ENCODE measurements at places on chromosomes 7 and 10.

DNA sequence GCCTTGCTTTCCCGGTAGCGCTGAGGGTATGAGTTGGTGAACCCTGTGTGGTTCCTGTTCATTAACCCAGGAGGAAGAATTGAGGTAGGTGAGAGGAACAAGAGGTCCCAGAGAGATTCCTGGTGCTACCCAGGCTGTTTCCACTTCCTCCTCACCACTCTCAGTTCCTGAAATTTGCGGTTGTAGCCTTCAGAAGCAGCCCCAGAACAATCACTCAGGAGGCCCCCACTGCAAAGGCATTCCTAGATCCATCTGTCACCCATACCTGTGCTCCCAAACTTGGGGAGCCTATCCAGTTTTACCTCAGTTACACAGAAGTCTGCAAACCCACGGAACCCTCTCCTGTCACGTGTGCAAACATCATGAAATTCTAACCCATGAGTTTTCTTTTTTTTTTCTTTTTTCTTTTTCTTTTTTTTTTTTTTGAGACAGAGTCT lies 9.0 kb upstream of the PIP4K2A start:
- ATAC-seq: no peak

- ATAC-seq: peak; percentile 90
Observed at GRCh38 chr10:50396491-50397311, 145.4 kb upstream of the ASAH2 start.

- ATAC-seq: no peak
Observed at GRCh38 chr10:70673929-70674559, 1.7 kb downstream of the ADAMTS14 start.

DNA sequence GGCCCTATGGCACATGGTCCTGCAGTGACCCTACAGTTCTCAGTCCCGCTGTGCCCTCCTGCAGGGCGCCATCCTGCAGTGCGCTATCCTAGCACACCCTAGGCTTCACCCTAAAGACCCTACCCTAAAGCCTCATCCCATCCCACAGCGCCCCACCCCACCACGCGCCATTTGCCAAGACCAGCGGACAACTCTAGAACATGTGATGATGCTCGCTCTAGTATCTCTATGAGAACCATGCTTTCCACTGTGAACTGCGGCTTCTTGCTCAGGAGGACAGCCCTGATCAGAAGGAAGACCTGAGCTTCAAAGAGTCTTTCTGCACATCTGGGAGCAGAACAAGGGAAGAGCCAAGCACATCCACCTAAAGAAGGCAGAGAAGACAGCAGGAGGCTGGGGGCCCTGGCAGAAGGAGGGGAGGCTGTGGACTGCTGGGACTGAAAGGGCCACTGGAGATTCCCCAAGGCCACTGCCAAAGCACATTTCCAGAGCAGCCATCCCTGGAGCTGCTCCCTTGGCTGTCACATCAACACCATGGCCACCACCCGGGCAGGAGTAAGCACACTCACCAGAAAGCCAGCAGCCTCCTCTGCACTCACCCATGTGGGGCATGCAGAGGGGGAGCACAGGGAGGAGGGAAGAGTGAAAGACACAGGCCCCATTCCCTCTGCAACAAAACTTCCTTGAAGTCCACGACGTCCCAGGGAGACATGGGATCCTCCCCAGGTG lies 134.1 kb downstream of the TNS3 start:
- no peak for ATAC-seq

DNA sequence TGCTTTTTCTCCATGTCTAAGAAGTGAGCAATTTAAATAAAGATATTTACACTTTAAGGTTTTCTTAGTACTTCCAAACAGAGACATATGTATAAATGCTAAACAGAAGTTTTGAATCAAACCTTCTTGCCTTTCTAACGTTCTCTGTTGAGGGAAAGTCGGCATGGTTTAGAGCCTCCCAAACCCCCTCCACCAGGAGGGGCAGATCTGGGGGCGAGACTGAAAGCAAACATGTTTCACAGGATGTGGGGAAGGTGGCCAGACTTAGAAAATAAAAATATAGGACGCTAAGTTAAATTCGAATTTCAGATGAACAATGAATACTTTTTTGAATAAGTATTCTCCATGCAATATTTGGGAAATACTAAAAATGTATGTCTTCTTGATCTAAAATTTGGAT lies 208.3 kb upstream of the SHH start:
- ATAC-seq: no peak

DNA sequence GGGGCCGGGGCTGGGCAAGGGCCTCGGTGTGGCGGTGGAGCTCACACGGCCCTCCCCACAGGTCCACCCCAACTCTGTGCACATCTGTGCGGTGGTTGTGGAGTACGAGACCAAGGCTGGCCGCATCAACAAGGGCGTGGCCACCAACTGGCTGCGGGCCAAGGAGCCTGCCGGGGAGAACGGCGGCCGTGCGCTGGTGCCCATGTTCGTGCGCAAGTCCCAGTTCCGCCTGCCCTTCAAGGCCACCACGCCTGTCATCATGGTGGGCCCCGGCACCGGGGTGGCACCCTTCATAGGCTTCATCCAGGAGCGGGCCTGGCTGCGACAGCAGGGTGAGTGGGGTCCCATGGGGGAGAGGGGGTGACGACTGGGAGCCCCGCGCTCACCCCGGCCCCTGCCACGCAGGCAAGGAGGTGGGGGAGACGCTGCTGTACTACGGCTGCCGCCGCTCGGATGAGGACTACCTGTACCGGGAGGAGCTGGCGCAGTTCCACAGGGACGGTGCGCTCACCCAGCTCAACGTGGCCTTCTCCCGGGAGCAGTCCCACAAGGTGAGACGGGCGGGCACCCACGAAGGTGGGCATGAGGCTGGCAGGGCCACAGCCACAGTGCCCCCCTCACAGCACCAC lies 8.8 kb downstream of the TMEM120A start:
- no peak for ATAC-seq
